ENCODE measurements at places on chromosomes 7 and 10.

GRCh38 chr10:69801434-69802315 is at the start of gene COL13A1:
TSS of gene COL13A1 (plus strand) at chr10:69801906. CDS start at chr10:69802424, 518 bp downstream.
- DNase-seq, result peak; percentile 8

DNA sequence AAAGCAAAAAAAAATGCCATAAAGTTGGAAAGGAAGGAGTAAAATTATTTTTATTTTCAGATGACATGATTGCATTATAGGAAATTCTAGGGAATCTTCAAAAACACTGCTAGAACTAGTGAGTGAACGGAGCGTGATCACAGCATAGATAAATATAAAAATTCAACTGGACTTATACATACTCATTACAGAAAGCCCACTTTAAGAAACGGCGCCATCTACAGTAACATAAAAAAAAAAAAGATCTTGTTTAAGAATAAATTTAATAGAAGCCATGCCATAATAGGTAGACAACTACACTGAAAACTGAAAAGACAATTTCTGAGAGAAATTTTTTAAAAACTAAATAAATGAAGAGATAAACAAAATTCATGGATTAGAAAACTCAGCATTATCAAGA is 623.1 kb upstream of the MGMT start:
- no peak for DNase-seq

- peak; percentile 71 for DNase-seq
These were observed 20.6 kb downstream of the HYAL4 start for GRCh38 chr7:123865517-123866117.

GRCh38 chr7:33671531-33672262 is 233.6 kb upstream of the BMPER start:
- DNase-seq, result no peak

Measured in erythroblast (primary cell).